ENCODE measurements at places on chromosomes 1 and 21. TPM values are rescaled to one million over a fixed set of nuclear protein-coding genes. Genes with fewer than 3 reads are reported as not detected.

The AQP10 gene
- under 0.01 TPM for total RNA-seq

The BEST4 gene
- total RNA-seq = under 0.01 TPM

The PRRX1 gene
- total RNA-seq = not detected

The TAS1R1 gene
- not detected for total RNA-seq

The AMY1B gene
- total RNA-seq = not detected

The SMYD3 gene
- total RNA-seq = 16.6 TPM

The RAB25 gene
- total RNA-seq = 69.4 TPM

The TARDBP gene
- 105 TPM for total RNA-seq

The PLK3 gene
- 30.6 TPM for total RNA-seq

The TRPM2 gene
- under 0.01 TPM for total RNA-seq

The CLDN8 gene
- total RNA-seq = under 0.01 TPM

The CFHR4 gene
- total RNA-seq = not detected

The NBPF10 gene
- 1.3 TPM for total RNA-seq

The AVPR1B gene
- not detected for total RNA-seq

The CHIT1 gene
- 0.24 TPM for total RNA-seq

The C8A gene
- total RNA-seq = not detected

The CFAP107 gene
- total RNA-seq = not detected

The LIN28A gene
- total RNA-seq = not detected

The RALGPS2 gene
- total RNA-seq = 22.2 TPM

The ZBTB7B gene
- 50.4 TPM for total RNA-seq

The UBXN10 gene
- 0.24 TPM for total RNA-seq

The APCS gene
- not detected for total RNA-seq

The IFNLR1 gene
- total RNA-seq = 7.5 TPM

The OR10K2 gene
- not detected for total RNA-seq

The PLEKHM2 gene
- 75.2 TPM for total RNA-seq

The TAL1 gene
- under 0.01 TPM for total RNA-seq

The PPP2R5A gene
- 29.2 TPM for total RNA-seq

The KAZN gene
- 4.9 TPM for total RNA-seq

The PARP1 gene
- total RNA-seq = 48.9 TPM

The COL24A1 gene
- total RNA-seq = under 0.01 TPM

The RAP1A gene
- total RNA-seq = 17.6 TPM

The HSD3B1 gene
- total RNA-seq = not detected
